ENCODE measurements at places on chromosomes 12 and 14. TPM values are rescaled to one million over a fixed set of nuclear protein-coding genes. Genes with fewer than 3 reads are reported as not detected.

- peaks cover 13% of the 10 kb centered on the region for H3K4me1 ChIP-seq
- H3K27ac ChIP-seq = no peak overlapping the region
- no peak for DNase-seq
Observed at GRCh38 chr14:54889919-54890318, 12.7 kb downstream of the GCH1 start.

GRCh38 chr14:92711976-92712653 lies 36.3 kb downstream of the LGMN start:
- no peak for DNase-seq
- no peak overlapping the region for H3K4me3 ChIP-seq
- H3K27me3 ChIP-seq = no peaks in the 10 kb centered on the region

DNA sequence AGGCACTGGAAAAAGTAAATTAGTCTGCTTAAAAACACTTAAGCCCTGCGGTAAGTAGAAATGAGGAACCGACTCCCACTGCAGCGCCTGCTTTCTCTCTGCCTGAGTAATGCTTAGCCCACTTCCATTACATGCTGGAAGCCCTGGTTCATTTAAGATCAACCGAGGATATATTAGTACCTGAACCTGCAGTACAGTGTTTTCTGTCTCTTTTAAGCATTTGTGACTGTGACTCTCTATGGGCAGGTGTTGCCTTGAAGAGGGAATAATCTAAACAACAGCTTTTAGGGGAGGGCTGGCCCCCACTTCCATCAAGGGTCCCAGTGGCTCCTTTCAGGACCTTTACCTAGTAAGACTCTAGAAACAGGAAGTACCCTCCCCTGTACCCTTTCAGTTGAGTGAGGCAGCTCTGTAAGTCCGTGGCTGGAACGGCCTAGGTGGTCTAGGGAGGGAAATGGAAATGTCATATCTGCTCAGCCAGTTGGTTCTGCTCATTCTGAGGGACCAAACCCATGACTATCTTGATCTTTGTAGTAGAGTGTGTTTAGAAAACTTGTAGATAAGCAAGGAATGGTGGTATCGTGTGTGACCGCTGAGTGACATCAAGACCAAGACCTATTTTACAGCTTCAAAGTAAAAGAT lies 56.2 kb downstream of the FNTB start:
- H3K4me3 ChIP-seq = no peak overlapping the region
- DNase-seq = no peak
- H3K4me1 ChIP-seq = peaks cover 4% of the 10 kb centered on the region
- H3K27me3 ChIP-seq = no peaks in the 10 kb centered on the region
- no peak overlapping the region for H3K27ac ChIP-seq
- peaks cover 28% of the 10 kb centered on the region for H3K36me3 ChIP-seq

DNA sequence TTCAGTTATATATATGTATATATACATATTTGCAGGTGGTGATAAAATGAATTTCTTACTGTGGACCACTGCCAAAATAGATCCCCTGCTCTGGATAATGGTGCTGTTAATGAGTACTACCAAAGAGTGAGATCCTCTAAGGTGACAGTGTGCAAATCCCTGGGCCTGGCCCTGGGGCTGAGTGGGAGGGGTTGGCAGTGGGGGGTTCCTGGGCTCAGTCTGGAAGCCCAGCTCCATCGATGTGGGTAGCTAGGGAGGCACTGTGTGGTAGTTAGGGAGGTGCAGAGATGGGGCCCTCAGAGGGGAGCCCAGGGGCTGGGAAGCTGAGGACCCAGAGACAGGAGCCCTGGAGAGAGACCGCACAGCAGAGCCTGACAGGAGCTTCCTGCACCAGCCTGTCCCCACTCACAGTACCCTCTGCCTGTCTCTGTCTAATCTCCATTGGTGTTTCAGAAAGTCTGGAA lies 9.1 kb downstream of the KRT8 start:
- no peaks in the 10 kb centered on the region for H3K27me3 ChIP-seq
- DNase-seq = no peak
- H3K36me3 ChIP-seq = peaks cover 13% of the 10 kb centered on the region

GRCh38 chr12:48329199-48329939 lies 21.4 kb downstream of the ZNF641 start:
- H3K4me1 ChIP-seq = no peaks in the 10 kb centered on the region
- no peak overlapping the region for H3K27ac ChIP-seq
- H3K4me3 ChIP-seq = no peak overlapping the region
- H3K27me3 ChIP-seq = peaks cover 18% of the 10 kb centered on the region

DNA sequence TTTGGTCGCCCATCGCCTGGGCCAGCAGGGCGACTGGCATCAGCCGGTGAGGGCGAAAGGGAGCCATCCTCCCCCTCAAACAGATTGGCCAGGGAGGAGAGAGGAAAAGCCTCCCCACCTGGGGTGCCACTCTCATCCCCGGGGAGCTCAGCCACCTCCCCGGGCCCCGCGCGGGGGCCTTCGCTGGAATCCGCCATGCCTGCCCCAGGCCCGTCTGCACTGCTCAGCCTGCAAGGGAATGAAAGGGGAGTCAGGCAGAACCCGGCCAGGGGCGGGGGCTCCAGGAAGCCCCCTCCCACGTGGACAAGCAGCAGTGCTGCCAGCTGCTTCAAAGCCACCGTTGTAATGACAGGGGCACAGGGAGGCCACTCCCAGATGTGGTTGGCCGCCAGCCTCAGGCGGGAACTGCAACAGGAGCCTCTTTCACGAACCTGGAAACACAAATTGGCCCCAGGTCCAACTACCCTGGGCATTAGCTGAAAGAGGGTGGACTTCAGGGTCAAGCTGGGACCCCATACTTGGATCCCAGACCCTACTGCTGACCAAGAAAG lies 18.5 kb downstream of the TRPV4 start:
- peaks cover 4% of the 10 kb centered on the region for H3K4me1 ChIP-seq
- no peaks in the 10 kb centered on the region for H3K36me3 ChIP-seq
- H3K27ac ChIP-seq = no peak overlapping the region
- no peak for DNase-seq
- H3K27me3 ChIP-seq = peaks cover 3% of the 10 kb centered on the region

GRCh38 chr14:39102969-39103957 lies at the start of gene SEC23A:
Gene SEC23A (minus strand): TSS chr14:39103235. CDS start chr14:39096118, 7,117 bp downstream.
- peak within 1 kb of the TSS; percentile 93 for H3K27ac ChIP-seq
- H3K4me1 ChIP-seq = peaks cover 20% of the 10 kb centered on the region
- H3K4me3 ChIP-seq = peak within 1 kb of the TSS; percentile 96
- peak; percentile 88 for DNase-seq

DNA sequence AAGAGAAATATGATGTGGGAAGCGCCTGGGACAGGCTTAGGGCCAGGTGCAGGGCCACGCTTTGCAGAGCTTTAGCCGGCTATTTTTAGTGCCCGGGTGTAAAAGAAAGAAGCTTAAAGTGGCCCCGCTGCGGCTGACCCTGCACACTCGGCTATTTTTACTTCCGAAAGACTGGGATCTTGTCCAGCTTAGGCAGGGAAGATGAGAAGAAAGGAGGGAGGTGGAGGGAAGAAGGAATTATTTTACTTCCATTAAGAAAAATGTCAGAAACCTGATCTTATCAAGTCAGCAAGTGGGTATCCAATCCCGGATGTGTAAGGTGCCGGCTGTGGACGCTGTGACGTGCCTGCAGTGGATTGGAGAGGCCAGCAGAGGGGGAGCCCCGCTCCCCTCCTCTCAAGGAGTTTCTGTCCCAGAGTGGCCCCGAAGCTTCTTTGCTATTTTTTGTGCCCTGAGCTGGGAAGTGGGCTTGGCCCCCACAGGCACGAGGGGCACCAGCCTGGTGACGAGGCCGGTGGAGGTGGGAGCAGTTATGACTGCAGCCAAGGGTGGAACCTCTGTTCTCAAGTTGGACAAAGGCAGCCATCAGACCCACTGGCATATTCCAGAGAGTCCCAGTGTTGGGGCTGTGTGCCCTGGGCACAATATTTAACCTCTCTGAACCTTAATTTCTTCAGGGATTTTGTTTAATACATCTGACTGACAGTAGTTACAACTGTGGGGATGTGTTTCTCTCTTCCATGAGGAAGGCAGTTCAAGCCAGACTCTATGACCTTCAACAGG lies 97.7 kb downstream of the ESRRB start:
- DNase-seq = no peak
- no peaks in the 10 kb centered on the region for H3K36me3 ChIP-seq
- peaks cover 14% of the 10 kb centered on the region for H3K4me1 ChIP-seq
- H3K4me3 ChIP-seq = peak overlapping the region; percentile 49

DNA sequence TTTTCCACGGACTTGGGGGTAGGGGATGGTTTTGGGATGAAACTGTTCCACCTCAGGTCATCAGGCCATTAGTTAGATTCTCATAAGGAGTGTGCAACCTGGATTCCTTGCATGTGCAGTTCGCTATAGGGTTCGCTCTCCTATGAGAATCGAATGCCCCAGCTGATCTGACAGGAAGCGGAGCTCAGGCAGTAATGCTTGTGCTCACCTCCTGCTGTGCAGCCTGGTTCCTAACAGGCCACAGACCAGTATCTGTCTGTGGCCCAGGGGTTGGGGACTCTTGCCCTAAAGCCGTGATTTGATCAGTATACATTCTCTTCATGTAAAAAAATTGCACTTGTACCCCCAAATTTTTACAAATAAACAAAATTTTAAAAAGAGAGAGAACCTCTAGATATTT lies 219.4 kb upstream of the CPNE8 start:
- H3K4me3 ChIP-seq = no peak overlapping the region
- no peaks in the 10 kb centered on the region for H3K36me3 ChIP-seq
- no peak overlapping the region for H3K27ac ChIP-seq
- no peak for DNase-seq
- H3K4me1 ChIP-seq = peaks cover 7% of the 10 kb centered on the region

The PTPRR gene
- total RNA-seq = 0.95 TPM

The NAV3 gene
- total RNA-seq = 5.6 TPM

The ENDOU gene
- 3.7 TPM for total RNA-seq
